Caki2 (cell line): ENCODE measurements at places on chromosomes 3 and 15.

GRCh38 chr15:75721923-75722870, 9.5 kb upstream of the CSPG4 start:
- no peak for DNase-seq

DNA sequence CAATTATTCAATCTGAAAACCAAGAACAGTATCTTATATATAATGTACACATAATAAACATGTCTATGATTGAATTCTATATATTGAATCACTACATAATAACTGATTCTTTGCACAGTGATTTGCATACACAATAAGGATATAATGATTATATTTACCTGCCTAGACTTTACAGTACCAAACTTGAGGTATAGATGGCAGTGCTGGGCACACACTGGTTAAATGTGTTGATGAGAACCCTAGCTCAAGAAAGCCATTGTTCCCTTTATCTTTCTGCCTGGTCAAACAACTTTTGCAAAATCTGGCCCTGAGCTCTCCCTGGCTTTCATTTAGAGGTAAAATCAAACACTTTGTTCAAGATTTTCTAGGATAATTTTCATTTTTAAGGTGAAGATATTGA, 697.7 kb downstream of the TUSC7 start:
- DNase-seq, result no peak

DNA sequence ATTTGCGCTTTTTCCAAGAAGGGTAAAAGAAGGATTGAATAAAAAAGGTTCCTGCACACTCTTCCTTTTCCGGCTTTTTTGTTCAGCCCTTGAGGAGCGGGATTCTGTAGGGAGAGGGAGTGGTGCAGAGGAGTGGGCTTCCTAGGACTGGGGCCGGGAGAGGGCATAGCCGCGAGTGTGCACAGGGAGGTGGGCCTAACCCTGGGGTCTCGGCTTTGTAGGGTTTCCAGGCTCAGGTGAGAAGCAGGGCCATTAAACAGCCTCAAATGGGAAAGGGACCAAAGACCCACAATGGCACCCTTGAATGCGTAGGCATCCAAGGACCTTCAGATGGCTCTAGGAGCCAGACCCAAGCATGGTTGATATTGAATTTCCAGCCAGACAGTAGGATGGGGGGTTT, 35.4 kb upstream of the RAB6B start:
- DNase-seq, result no peak

DNA sequence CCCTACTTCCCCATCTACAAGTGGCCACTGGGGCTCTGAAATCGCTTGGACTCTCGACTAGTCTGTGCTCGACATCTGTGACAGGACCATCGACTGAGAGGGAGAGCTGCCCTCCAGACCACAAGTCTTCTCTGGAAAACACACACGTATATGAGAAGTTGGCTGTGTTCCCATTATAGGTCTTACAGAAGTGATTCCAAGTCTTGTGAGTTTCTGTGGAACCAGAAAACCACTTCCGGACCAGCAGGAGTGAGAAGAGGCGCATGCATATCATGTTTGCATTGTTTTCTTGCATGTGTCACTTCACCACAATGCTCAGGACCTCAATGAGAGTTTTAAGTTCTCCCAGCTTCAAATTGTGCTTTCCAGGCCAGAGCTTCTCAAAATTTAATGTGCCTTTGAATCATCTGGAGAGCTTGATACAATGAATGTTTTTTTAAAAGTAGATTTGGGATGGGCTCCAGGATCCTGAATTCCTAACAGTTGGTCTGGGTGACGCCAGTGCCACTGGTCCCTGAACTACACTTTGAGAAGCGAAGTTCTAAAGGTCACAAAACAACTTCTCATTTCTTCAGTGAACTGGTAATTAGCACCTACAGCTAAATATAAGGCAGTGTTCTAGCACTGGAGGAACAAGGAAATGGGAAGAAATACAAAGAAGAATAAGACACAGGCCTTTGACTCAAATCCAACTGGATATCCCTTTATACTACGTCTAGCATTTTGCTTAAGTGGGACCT, 15.7 kb downstream of the LIPC start:
- peak; percentile 54 for DNase-seq

DNA sequence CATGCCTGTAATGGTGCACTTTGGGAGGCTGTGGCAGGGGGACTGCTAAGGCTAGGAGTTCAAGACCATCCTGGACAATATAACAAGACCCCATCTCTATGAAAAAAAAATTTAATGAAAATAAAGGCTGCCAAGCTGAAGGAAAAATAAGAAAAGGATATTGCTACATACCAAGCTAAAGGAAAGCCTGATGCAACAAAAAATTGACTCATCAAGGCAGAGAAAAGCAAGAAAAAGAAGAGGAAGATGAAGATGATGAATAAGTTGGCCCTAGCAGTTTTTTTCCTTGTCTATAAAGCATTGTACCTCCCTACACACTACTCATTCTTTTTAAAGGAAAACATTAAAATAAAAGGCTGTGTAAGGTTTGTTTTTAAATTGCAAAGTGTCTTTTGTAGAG, 441.9 kb upstream of the MDFIC2 start:
- no peak for DNase-seq

DNA sequence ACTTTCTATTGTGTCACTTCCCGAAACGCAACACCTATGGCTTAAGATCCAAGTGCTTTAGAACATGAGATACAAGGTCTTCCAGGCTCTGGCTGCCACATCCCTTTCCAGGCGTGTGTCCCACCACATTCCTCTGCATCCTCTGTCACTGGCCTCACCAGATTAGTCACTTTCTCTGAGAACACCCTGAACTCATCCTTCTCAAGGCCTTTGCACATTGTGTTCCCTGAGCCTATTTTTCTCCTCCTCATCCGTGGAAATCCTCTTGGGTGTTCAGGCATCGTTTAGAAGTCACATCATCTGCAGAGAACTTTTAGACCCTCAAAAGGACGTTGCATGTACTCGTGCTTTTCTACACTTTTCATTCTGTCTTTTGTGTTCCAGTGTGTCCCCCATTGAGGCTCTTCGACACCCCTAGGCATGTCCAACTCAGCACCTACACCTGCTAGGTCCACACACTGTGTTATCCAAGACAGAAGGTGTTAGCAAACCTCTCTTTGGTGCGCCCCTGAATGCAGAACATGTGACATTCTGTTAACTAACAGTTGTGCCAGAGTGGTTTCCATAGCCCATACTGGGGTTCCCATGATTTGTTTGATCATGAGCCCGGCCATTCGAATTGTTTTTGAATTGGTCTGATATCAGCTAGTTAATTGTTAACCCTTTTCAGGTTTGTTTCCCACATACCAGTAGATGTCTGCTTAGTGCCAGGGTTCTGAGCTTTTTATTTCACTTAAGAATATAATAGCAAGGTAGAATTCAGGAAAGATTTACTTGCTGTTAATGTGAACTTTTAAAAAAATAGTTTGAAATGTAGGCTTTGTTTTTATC, 67.2 kb downstream of the LPP start:
- no peak for DNase-seq

GRCh38 chr3:11818033-11818432, 28.7 kb downstream of the TAMM41 start:
- no peak for DNase-seq

DNA sequence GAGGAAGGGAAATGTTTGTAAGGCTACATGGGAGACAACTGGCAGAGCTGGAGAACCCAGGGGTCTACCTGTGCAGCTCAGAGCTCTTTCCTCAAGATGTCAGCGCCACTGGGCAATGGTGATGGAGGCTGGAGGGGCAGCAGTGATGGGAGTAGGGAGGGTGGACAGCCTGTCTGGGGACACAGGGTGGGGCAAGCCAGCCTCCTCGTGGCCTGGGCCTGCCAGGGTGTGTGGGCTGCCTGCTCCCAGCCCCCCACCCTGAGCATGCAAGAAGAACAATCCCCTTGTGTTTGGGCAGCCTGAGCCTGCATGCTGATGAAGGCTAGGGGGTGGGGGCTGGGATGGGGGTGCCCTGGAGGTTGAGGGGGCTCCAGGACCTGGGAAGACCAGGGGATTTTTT, 1.2 kb downstream of the PCBP4 start:
- DNase-seq, result no peak

DNA sequence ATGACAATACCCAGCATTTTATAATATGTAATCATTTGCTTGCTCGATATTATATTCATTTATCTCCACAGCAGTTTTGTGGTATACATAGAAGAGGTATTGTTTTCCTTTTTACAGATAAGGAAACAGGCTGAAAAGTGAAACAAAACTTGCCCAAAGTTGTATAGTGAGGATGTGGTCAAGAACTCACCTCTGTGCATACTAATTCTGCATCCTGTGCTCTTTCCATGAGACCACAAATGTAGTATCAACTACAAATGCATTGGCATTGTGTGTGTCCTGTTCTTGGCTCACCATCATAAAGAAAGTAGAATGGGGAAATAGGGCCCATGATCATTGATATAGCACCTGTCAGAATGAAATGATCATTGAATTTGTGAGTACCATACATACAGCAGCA, 167.3 kb downstream of the NECTIN3 start:
- DNase-seq, result no peak

- DNase-seq, result no peak
Measured at GRCh38 chr15:101389362-101389761, 94.3 kb upstream of the SNRPA1 start.

GRCh38 chr15:79932447-79932846, 35.6 kb upstream of the MTHFS start:
- no peak for DNase-seq

- peak; percentile 49 for DNase-seq
Measured at GRCh38 chr3:170584585-170585007, 1.3 kb downstream of the SLC7A14 start.

DNA sequence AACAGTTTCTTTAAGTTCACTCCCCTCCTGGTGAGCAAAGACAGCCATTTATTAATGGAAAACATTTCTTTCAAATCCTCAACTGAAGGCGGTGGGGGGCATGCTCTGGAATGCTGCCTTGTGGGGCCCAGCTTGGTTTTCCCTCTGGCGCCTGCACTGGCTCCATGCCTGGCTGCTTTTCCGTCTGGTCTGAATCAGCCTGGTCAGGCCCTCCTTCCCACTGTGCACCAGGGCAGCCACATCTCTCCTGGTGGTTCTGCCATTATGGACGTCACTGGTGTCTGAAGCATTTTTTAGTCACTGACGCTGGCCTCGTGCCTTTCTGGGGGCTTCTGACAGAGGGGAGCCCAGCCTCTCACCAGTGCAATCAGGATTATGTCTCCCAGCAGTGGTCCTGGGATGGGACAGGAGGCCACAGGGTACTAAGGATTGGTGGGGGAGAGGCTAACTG, 57.6 kb upstream of the APEH start:
- DNase-seq, result no peak

- DNase-seq, result no peak
Measured at GRCh38 chr15:74141591-74141990, 11.2 kb downstream of the ISLR2 start.

- peak; percentile 68 for DNase-seq
Measured at GRCh38 chr3:48151058-48151806, 37.0 kb downstream of the CDC25A start.

DNA sequence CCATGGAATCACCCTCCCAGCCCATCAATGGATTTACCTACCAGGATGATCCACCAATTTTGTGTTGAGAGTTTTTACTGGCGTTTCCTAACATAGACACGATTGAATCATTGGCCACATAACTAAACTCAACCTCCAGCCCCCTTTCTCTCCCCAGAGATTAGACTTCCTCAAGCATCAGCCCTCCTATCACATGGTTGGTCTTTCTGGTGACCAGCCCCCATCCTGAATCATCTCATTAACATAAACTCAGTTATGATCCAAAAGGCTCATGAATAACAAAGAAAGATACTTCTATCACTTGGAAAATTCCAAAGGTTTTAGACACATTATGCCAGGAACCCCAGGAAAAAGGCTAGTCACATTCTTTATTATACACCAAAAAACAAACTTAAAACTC, 21.2 kb downstream of the PRKAR2A start:
- DNase-seq, result peak; percentile 19

GRCh38 chr3:136377508-136377907, 127.4 kb downstream of the PCCB start:
- no peak for DNase-seq

DNA sequence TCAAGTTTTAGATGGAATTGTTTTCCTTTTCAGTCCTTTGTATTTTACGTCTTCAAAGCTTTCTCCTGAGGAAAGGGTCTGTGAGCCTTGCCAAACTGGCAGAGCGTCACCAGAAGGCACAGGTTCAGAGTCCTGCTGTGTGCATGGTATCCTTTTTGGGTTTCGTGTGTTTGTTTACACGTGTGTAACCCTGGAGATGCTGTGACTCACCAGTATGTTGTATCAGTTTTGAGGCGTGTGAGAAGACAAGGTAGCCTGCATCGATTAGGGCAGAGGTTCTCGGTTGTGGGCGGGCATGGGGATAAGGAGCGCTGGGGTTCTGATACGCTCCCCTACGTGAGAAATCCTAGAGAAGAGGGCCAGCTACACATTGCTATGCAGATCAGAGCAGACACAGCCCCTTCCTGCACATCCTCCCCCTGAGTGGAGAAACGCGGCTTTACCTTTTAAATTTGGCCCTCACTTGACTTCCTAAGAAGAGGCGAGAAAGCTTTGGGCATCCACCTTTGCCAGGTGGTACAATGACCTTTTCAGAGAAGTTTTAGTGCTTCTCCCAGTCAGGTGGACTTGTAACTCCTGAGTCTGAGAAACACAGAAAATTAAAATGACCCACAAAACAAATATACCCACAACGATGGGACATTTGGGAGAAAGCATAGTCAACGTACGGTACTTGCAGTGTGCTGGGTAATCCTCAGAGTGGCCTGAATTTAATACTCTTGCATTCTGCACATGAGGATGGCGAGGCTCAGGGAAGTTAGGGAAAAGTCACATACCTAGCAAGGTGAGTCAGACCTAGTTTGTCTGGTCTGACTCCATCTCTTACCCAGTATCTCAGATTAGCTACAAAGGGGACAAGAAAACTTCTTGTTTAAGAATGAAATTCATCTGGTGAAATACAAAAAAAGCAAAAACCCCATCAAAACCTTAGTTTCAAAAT, 38.1 kb downstream of the TRAK1 start:
- DNase-seq, result no peak

DNA sequence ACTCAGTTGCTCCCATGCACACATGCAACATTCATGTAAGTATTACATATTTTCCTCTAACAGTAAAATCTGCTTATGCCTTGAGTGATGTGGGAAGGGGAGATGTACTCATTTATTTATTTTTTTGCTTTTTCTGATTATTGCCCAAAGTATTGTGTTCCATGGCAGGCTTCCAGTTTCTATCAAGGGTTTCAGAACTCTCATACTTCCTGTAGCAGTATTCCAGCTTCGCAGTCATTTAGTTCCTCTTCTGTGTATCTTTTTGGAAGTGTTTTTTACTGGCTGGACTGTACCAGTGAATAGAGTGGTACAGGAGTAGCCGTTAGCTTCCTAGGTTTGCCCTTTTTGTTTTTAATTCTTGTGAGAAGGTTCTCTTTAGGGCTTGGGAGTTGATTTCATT, 26.9 kb downstream of the RAB11A start:
- DNase-seq, result no peak

DNA sequence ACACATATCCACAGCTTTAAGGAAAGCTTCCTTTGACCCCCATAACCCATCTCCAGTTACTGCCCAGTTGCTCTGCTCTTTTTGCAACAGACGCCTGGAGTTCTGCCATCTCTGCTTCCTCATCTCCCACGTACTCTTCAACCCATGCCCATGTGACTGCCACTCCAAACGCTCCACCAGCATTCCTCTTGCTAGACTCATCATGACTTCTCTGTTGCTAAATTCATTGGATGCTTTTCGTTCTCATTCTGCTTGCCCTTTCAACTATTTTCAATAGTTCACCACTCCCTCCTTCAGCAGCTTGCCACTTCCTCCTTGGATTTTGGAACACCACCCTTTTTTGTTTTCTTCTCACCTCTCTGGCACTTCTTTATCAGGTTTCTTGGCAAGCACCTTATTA, 2.7 kb upstream of the KNSTRN start:
- DNase-seq, result peak; percentile 38
